ENCODE measurements at places on chromosomes 4 and X.

DNA sequence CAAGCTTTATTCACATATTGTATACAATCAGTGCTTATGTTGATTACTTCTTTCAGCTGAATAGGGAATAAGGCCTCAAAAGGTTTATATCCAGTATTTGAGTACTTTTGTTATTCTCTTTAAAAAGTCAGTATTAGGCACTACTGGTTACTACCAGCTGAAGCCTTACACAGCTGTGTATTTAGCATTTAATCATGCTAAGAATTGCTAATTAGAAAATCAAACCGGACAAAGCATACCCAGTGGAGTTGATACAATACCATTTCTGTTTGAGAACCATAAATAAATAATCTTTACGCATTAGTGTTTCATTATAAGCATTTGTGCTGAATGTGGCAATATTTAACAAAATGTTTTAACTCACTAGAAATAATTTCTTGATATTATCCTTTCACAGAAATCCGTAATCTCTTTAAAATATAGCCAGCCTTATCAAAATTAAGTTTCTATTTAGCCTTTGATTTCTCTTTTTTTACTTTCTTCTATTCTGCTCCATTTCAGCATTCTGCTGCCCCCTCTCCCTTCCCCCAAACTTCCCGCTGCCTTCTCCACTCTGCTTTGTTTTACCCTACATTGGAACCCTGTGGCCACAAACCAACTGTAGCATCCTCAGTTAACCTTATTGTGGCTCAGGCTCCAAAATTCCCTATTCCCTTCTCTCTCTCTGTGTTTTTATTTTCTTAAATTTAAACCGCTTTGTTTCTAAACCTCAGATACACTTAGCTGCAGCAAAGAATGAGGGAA, 37.8 kb downstream of the UGT8 start:
- no peak for ATAC-seq

DNA sequence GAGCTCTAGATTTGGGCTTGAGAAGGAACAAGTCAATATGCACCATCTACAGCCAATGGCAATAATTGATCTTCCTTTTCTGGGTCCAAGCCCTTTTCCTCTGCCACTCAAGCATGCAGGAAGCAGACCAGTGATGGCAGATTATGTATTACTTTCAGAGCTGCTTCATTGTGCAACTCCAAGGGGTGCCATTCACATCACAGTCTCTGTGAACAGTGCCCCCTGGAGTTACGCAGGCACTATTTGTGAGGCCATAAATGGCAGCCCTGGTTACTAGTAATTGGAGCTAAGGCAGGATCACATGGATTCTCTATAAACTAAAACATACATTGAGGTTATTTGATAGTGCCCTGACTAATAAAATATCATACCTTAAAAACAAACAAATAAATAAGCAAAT, 313.4 kb upstream of the SLC7A11 start:
- ATAC-seq = no peak

DNA sequence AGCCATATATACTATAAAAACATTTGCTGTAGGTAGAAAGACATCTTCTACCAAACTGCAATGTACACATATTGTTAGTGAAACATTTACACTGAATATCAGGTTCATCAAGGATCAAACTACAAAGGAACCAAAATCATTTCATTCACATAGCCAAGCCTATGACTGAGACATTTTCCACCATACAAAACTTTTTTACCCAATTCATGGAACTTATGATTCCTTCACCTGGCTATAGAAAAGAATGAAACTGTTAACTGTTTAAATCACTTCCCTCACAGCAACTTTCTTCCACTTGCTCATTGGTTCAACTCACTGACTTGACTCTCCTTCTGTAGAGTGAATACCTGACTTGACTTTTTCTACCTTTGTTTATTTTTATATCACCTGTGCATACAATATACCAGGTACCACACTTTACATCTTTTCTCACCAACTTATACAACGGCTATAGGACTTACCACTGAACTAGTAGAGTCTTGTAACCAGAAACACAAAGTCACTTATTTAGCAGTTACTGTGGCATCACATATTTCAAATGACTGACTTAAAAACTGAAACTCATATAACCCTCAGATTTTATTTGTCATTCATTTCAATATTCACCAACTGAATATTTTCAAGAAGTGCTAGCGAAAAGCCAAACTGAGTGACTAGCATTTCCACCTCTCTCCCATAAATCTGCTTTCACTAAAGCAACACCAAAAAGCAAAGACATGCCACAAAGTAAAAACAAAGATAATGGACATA, 30.9 kb downstream of the CAMK2D start:
- ATAC-seq = peak; percentile 62

GRCh38 chr4:99986792-99987191, 36.7 kb upstream of the H2AZ1 start:
- ATAC-seq = no peak

DNA sequence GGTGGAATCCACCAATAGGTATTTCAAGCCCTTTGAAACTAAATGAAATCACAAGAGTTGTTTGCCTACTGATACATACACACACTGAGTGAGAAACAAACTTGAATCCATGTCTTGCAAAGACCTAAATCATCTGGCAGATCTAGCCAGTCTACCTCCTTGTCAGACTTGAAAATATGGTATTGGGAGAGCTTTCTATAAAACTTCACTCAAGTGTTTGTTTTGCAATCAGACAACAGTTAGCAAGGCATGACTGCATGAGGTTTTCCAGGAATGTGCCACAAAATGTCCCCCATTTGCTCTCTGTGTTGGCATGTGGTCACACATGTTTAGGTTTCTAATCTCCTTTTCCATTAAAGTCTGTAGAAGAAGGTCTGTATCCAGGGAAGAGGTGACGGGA, 52.4 kb downstream of the MAP3K15 start:
- no peak for ATAC-seq

DNA sequence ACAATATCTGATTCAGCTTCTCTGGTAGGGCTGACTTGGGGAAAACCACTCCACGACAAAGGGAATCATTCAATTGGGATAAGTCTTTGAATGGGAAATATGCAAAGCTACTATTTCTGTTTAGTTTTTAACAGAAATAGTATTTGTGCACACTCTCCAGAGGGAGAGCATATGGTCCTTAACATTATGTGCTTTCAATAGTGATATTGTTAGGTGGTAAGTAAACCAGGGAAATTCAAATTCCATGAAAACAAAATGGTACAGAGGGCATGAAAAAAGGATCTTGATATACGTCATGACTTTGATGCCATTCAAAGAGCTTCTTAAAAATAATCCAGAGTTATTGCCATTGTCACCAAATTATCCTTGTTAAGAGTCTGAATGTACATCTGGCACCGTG, 47.1 kb upstream of the CITED1 start:
- ATAC-seq = no peak

GRCh38 chr4:10066670-10067651, 45.7 kb upstream of the SLC2A9 start:
- ATAC-seq = no peak

GRCh38 chrX:45935408-45935807, 609.8 kb downstream of the ZNF674 start:
- peak; percentile 33 for ATAC-seq

- ATAC-seq = no peak
These were observed 117.5 kb downstream of the CDKL5 start for GRCh38 chrX:18542905-18543304.

DNA sequence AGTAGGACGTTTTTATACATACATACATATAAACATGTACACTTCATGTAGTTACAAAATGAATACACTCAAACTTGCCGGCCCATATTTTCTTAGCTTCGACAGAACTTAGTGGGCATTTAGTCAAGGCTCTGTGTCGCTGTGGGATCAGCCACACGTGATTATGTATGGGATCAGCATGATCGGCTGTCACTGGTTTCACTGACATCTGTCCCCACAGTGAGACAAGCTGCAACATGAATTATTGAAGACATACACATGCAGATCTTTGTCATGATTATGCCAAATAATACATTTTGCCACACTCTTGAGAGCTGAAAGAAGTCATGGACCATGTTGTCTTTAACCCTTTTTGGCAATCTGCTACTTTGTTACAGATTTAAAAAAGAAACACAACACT, 38.2 kb upstream of the NAA11 start:
- no peak for ATAC-seq

GRCh38 chrX:45428831-45429230, 228.2 kb upstream of the DIPK2B start:
- ATAC-seq = no peak

DNA sequence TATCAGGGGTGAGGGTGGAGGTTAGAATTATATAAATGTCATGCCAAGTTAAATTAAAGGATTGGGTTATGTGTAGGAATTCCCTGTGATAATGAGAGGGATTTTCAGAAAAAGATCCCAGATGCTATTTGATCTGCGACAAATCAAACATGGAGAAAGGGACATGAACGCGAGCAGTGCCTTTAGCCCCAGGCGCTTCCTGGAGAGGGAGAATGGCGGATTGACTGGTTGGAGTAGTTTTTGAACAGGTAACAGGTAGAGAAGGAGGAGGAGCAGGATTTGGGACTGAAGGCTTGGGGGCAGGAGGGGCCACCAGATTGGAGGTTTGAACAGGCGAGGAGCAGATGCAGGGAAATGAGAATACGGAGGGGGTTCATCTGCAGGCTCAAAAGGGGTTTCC, 67.1 kb downstream of the LRP2BP start:
- no peak for ATAC-seq

DNA sequence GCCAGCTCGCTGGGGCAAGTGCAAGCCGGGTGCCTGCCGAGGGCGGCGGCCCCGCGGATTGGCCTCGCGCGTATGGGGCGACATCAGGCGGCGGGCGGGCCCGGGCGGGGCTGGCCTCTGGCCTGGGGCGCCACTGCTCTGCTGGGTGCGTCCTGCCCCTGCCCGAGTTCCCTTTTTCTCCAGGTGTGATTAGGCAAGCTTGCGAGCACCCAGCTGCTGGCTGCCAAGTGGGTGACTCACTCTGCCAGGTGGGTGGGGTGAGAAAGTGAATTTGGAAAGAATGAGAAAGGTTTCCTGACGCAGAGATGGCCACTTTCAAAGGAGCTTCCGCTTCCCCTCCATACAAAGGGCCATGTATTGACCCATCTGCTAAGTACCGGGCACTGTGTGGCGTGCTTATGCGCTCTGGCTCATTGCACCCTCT, 32.5 kb downstream of the FGFBP1 start:
- ATAC-seq = no peak

- ATAC-seq = no peak
These were observed 171.4 kb downstream of the SH3KBP1 start for GRCh38 chrX:19715711-19716638.

- no peak for ATAC-seq
These were observed 17.7 kb upstream of the SLC7A11 start for GRCh38 chr4:138259824-138260223.

GRCh38 chr4:155954118-155954685, 536 bp upstream of the CTSO start:
- no peak for ATAC-seq

GRCh38 chr4:147994076-147994475, 262.2 kb downstream of the ARHGAP10 start:
- ATAC-seq = no peak

- no peak for ATAC-seq
These were observed 273.2 kb downstream of the IL15 start for GRCh38 chr4:141909541-141909940.

DNA sequence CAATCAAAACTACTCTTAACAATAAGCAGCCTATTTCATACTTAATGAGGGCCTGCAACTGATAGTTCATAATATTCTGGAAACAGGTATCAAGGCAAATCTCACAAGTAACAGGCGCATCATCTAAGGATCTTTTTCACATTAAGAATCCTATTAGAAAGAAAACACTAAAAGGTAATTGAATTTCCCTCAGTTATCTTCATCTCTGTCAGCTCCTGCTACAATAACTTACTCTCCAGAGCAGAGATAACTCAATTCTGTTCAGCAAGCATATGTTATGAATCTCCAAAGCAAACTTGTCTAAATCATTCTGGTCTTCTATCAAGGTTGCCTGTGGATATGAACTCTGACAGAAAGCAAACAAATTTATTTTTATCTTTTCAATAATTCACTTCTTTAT, 126.1 kb downstream of the MAB21L2 start:
- no peak for ATAC-seq

DNA sequence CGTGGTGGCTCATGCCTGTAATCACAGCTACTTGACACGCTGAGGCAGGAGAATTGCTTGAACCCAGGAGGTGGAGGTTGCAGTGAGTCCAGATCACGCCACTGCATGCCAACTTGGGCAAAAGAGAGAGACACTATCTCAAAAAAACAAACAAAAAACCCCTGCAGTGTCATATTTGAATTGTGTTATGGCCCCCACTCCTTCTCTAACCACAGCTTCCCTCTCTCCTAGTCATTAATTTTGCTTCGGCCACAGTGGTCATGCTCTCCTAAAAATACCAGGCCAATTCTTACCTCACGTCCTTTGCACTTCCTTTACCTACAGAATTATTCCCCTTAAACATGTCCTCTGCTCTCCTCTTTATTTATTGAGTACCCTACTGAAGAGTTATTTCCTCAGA, 206.1 kb downstream of the PPP3CA start:
- ATAC-seq = no peak

DNA sequence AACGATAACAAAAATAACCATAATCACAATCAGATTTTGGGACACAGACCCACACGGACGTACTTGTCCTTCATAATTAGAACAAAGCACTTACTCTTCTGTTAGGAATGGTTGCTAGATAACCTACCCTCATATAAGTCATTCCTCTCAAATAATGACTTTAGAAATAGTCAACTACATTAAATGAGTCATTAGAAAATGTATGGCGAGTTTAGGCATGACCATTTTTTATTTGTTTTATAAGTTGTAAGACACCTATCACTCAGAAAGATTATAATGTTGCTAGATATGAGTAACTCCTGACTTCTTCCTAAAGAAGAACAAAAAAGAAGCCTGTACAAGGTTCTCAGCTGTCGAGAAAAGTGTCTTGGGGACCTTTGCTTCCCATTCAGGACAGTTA, 1637.5 kb upstream of the PCDH7 start:
- ATAC-seq = no peak

DNA sequence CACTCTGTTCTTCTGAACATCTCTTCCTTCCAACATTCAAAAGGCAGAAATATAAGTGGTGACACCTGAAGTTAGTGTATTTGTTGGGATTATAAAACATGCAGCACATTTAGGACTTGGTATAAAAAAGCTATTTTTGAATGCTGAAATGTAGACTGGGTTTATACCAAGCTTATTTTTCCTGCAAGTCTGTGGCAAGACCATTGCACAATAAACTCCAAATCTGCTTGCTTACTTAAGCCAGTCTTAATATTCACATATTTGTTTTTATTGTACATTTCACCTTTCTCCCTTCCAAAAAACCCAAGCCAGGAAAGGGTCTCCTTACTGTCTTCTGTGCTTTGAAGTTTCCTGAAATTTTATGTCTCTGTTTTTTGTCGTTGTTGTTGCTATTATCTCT, 63.7 kb downstream of the FHIP1A start:
- ATAC-seq = no peak

Measured in activated CD4-positive, CD25-positive, alpha-beta regulatory T cell treated with anti-CD3 and anti-CD28 coated beads, Interleukin-2, amount 50 U/mL, for 24 hours (primary cell).